ENCODE measurements at places on chromosomes 5 and 9.

GRCh38 chr9:68978066-68978465 is 35.8 kb downstream of the PRKACG start:
- no peak overlapping the region for H3K27ac ChIP-seq
- peaks cover 71% of the 10 kb centered on the region for H3K4me1 ChIP-seq
- no peak overlapping the region for H3K4me3 ChIP-seq
- DNase-seq, result no peak
- peaks cover 2% of the 10 kb centered on the region for H3K36me3 ChIP-seq

GRCh38 chr5:133877351-133878235 is 90.8 kb downstream of the C5orf15 start:
- H3K4me1 ChIP-seq, result peaks cover 3% of the 10 kb centered on the region
- H3K27ac ChIP-seq, result no peak overlapping the region
- peaks cover 2% of the 10 kb centered on the region for H3K27me3 ChIP-seq
- H3K4me3 ChIP-seq, result no peak overlapping the region

GRCh38 chr5:68459093-68459809 is 243.7 kb downstream of the PIK3R1 start:
- H3K4me1 ChIP-seq, result peaks cover 21% of the 10 kb centered on the region
- H3K27ac ChIP-seq, result no peak overlapping the region
- no peak overlapping the region for H3K4me3 ChIP-seq
- no peak for DNase-seq
- H3K27me3 ChIP-seq, result peaks cover 2% of the 10 kb centered on the region
- no peaks in the 10 kb centered on the region for H3K36me3 ChIP-seq

DNA sequence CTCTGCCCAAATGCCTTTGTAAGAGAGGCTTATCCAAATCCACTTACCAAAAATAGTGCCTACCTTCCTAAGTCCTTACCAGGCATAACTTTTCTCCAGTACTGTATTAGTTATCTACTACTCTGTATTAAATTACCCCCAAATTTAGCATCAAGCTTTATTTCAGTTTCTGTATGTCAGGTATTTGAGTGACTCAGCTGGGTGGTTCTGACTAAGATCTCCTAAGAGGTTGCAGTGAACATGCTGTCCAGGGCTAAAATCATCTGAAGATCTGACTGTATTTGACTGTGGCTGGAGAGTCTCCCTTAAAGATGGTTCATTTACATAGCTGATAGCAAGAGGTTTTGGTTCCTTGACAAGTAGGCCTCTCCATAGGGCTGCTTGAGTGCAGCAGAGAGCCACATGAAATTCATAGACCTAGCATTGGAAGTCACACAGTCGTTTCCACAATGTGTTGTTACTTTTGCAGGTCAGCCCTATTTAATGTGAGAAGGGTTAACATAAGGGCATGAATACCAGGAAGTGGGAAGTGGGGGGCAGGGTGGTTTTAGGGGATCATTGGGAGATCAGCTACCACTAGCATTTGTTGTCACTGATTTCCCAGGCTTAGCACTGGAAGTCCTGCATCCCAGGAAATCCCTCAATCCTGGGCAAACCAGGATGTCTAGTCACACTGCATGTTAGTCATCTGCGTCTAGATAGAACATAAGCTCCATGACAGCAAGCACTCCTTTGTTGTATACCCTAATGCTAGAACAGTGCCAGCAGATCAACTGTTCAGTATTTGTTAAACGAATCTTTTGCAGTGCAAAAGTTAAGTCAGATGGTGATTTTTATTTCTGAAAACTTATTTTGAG is 2.0 kb upstream of the ZNF622 start:
- H3K4me1 ChIP-seq, result peaks cover 56% of the 10 kb centered on the region
- H3K27ac ChIP-seq, result peak overlapping the region; percentile 94
- H3K27me3 ChIP-seq, result no peaks in the 10 kb centered on the region
- H3K4me3 ChIP-seq, result peak overlapping the region; percentile 98
- peaks cover 32% of the 10 kb centered on the region for H3K36me3 ChIP-seq
- DNase-seq, result peak; percentile 11

- no peak overlapping the region for H3K27ac ChIP-seq
- no peak for DNase-seq
- no peak overlapping the region for H3K4me3 ChIP-seq
- H3K4me1 ChIP-seq, result no peaks in the 10 kb centered on the region
- no peaks in the 10 kb centered on the region for H3K27me3 ChIP-seq
- H3K36me3 ChIP-seq, result no peaks in the 10 kb centered on the region
Measured at GRCh38 chr5:19886123-19886917, 101.7 kb downstream of the CDH18 start.

DNA sequence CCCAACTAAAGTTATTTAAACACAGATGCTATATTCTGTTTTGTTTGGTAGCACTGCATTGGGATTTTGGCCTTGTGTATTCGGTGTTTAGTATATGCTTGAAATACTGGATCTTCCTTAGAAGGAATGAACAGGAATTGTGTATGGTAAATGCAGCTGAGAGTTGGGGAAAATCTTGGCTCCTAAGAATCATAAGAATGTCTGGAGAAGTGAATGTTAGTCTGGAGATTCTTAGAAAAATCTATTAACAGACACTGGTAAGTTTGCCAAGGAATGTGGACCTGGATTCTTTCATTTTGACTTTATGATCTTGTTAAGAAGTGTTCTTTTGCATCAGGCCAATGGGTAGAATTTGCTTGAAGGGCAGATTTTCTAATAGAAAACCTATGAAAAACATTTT is 38.9 kb downstream of the SNX30 start:
- H3K27ac ChIP-seq, result no peak overlapping the region
- H3K4me1 ChIP-seq, result peaks cover 18% of the 10 kb centered on the region
- no peak for DNase-seq
- H3K4me3 ChIP-seq, result no peak overlapping the region

DNA sequence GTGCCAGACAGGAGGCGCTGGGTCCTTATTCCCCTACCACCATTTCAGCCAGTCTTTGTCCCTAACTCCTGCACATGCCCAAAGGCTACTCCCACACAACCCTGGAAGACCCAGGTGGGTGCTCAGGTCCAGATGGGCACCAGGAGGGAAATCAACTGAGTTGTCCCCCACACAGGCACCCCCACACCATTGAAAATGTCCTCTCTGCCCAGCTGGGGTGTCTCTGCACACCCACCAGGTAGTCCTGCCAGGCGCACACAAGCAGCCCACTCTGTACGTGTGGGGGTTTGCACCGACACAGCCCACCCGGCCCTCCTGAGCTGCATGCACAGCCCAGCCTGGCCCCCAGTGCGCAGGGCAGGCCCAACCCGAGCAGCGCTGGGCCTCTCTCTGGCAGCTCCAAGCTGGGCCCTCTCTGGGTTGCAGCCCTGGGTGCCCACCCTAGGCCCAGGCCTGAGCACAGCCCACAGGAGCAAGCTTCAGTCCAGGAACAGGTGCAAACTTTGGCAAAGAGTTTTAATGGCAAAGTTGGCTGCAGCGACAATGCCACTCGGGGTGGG is 2.2 kb downstream of the RNF208 start:
- no peaks in the 10 kb centered on the region for H3K27me3 ChIP-seq
- peaks cover 13% of the 10 kb centered on the region for H3K4me1 ChIP-seq
- H3K27ac ChIP-seq, result no peak overlapping the region

DNA sequence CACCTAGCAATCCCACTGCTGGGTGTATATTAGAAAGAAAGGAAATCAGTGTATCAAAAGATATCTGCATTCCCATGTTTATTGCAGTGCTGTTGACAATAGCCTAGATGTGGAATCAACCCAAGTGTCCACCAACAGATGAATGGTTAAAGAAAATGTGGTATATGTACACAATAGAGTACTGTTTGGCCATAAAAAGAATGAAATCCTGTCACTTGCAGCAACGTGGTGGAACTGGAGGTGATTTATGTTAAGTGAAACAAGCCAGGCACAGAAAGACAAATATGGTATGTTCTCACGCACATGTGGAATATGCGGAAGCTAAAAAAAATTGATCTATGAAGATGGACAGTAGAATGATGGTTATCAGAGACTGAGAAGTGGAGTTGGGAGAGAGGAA is 221.6 kb upstream of the DAP start:
- H3K4me3 ChIP-seq, result no peak overlapping the region
- peaks cover 4% of the 10 kb centered on the region for H3K27me3 ChIP-seq
- DNase-seq, result no peak

DNA sequence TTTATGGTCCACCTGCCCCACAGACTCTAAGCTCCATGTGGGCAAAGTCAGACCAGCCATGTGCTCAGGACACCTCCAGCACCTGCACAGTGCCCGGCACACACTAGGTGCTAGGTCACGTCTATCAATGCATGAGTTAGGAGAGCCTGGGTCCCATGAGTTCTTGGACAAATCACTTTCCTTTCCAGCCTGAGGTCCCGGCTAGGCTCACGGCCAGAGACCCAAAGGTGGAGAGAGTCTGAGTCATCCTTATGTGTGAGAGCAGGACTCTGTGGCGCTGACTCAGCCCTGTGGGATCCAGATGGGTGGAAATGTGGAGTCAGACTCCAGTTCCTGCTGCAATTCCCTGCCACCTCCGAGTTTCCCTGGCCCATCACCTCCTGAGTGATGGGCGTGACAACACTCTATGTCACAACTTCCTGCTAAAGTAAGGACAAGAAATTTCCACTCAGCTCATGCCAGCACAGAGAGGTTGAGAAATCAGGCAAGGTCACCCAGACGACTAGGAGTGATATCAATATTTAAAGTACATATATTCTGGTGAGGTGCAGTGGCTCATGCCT is 2.5 kb upstream of the ST6GALNAC4 start:
- peaks cover 54% of the 10 kb centered on the region for H3K4me1 ChIP-seq
- no peak overlapping the region for H3K27ac ChIP-seq
- no peak for DNase-seq
- no peaks in the 10 kb centered on the region for H3K36me3 ChIP-seq
- peaks cover 9% of the 10 kb centered on the region for H3K27me3 ChIP-seq

- no peak for DNase-seq
- H3K4me3 ChIP-seq, result no peak overlapping the region
- no peaks in the 10 kb centered on the region for H3K4me1 ChIP-seq
- no peaks in the 10 kb centered on the region for H3K27me3 ChIP-seq
- no peak overlapping the region for H3K27ac ChIP-seq
- H3K36me3 ChIP-seq, result no peaks in the 10 kb centered on the region
Measured at GRCh38 chr9:106697750-106698502, 165.0 kb upstream of the ZNF462 start.

DNA sequence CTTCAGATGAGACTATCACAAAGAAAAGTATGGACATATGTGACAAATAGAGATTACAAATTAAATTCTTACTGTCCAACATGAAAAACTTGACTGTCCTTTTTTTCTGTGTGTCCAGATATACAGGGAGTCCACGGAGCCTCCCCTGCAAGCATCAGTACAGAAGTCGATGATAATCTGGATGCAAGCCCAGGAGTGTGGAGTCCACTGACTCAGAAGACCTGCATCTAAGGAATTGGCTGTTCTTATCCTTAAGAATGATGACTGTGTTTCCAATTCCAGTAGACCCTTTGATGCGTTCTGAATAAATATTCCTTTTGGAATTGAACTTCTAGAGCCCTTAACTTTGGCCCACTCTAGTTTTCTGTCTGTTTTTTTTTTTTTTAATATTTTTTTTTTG is 56.7 kb upstream of the TAF11L2 start:
- no peaks in the 10 kb centered on the region for H3K27me3 ChIP-seq
- no peak for DNase-seq
- H3K4me1 ChIP-seq, result no peaks in the 10 kb centered on the region
- no peak overlapping the region for H3K4me3 ChIP-seq

- no peaks in the 10 kb centered on the region for H3K4me1 ChIP-seq
- no peak overlapping the region for H3K27ac ChIP-seq
- no peaks in the 10 kb centered on the region for H3K36me3 ChIP-seq
- H3K4me3 ChIP-seq, result no peak overlapping the region
- H3K27me3 ChIP-seq, result no peaks in the 10 kb centered on the region
Measured at GRCh38 chr9:133842721-133843227, 104.6 kb upstream of the SARDH start.

- H3K27ac ChIP-seq, result no peak overlapping the region
- H3K36me3 ChIP-seq, result no peaks in the 10 kb centered on the region
- DNase-seq, result no peak
- H3K27me3 ChIP-seq, result peaks cover 37% of the 10 kb centered on the region
- no peak overlapping the region for H3K4me3 ChIP-seq
- H3K4me1 ChIP-seq, result no peaks in the 10 kb centered on the region
Measured at GRCh38 chr5:140073296-140073695, 30.2 kb upstream of the NRG2 start.

DNA sequence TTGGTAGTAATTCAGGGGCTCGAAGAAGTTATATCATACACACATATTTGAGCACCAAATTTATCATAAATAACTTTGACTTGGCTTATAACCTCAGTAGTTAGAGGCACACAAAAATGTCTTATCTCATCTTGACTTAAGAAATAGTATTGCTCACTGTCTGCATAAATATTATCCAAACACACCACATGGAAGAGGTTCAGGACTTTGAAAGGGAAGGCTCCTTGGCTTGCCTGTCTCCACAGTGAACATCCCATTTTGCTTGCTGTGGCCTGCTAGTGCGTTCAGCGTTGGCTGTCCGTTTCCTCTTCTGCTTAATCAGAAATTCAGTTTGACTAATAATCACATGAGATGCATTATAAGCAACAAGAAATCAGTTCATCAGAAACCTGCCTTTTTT is 13.9 kb downstream of the GRXCR2 start:
- H3K27me3 ChIP-seq, result peaks cover 12% of the 10 kb centered on the region
- DNase-seq, result no peak
- H3K27ac ChIP-seq, result no peak overlapping the region
- H3K4me1 ChIP-seq, result peaks cover 4% of the 10 kb centered on the region
- no peak overlapping the region for H3K4me3 ChIP-seq
- H3K36me3 ChIP-seq, result no peaks in the 10 kb centered on the region

DNA sequence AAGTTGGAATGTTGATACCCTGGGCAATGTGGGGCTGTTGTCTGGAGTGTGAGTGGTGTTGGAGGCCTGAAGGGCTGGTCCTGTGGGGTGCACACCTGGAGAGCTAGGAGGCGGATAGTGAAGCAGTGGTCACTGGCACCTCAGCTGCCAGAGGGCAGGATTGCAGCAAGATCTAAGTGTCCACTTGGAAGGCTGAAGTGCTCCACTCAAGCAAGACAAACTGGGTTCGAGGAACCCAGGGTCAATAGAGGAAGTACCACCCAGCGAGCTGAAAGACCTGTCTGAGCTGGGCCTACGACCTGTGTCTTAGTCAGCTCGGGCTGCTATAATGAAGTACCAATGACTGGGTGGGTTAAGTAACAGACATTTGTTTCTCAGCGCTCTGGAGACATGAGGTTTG is 39.7 kb upstream of the TJP2 start:
- no peaks in the 10 kb centered on the region for H3K36me3 ChIP-seq
- no peaks in the 10 kb centered on the region for H3K4me1 ChIP-seq

DNA sequence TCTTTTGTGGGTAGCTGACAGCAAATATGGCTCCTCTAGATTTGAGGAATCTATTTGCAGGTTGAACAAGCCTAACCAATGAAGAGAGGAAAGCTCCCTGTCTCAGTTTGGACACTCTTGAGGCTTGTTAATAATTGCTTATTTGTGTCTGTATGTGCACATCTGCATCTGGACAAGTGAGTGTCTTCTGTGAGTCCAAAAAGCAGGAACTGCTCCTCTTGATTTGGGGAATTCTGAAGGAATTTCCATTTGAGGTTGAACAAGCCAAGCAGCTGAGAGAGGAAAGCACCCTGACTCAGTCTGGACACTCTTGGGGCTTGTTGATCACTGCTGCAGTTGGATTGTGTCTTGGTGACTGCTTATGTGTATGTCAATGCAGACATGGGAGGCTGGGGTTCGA is 211.6 kb downstream of the DTWD2 start:
- H3K4me1 ChIP-seq, result no peaks in the 10 kb centered on the region
- H3K27ac ChIP-seq, result no peak overlapping the region
- H3K4me3 ChIP-seq, result no peak overlapping the region

GRCh38 chr5:142110046-142110531 is 1.5 kb downstream of the NDFIP1 start:
- DNase-seq, result peak; percentile 11
- H3K4me3 ChIP-seq, result peak overlapping the region; percentile 91
- peaks cover 69% of the 10 kb centered on the region for H3K4me1 ChIP-seq

GRCh38 chr9:86185872-86186271 is 73.6 kb downstream of the C9orf153 start:
- peaks cover 12% of the 10 kb centered on the region for H3K27me3 ChIP-seq
- H3K27ac ChIP-seq, result no peak overlapping the region
- no peaks in the 10 kb centered on the region for H3K36me3 ChIP-seq
- no peak for DNase-seq
- no peak overlapping the region for H3K4me3 ChIP-seq

Data from activated CD4-positive, alpha-beta T cell treated with anti-CD3 and anti-CD28 coated beads, Interleukin-2, amount 10 ng/mL, durations not matched to agents 7 days and 5 days (primary cell).